ENCODE measurements at places on chromosomes 3 and 15.

DNA sequence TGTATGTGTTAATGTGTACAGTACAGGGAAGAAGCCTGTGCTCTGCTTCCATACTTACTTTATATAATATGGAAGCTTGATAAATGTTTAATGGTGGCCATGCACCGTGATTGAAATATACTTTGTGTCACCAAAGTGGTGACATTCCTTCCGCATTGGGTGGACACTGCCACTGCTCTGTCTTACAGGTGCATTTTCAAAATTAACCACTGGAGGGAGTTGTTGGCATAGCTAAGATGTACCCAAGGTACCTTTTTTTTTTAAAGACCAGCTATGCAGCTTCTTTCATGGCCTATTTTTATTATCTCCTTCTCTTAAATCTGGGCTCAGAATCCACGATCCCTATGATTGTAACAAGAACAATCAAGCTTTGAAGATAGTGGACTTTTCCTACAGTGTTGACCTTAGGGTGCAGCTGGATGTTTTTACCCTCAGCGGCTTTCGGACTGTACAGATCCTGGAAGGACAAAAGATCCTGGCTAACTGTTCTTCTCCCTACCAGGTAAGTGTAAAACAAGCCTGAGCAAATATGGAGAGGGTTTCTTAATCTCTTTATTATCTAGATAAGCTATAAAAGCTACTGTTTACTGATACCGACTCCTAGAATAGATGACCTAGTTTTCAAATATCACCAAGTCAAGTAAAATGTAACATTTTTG, 21.6 kb upstream of the PAK6 start:
- peak; percentile 78 for DNase-seq

DNA sequence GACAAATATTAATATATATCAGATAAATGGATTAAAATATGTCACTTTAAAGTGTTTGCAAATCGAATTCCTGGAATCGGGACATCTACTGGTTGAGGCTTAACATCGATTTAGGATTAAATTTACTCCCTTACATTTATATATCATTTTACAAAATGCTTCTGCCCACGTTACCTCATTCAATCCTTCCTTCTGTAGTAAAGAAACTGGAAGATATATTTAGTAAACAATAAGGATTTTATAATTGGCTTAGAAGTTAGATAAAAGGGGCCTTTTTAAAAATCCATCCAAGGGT, 1.3 kb downstream of the CLPX start:
- no peak for DNase-seq

- DNase-seq: no peak
Measured at GRCh38 chr3:146390957-146391356, 78.4 kb downstream of the PLSCR2 start.

GRCh38 chr15:90957031-90957790, 2.5 kb downstream of the RCCD1 start:
- peak; percentile 28 for DNase-seq

- no peak for DNase-seq
Measured at GRCh38 chr3:65742914-65743313, 295.8 kb downstream of the MAGI1 start.

- no peak for DNase-seq
Measured at GRCh38 chr3:100234364-100234763, 26.4 kb upstream of the TBC1D23 start.

GRCh38 chr3:107627962-107628542, 105.3 kb downstream of the BBX start:
- DNase-seq: no peak

DNA sequence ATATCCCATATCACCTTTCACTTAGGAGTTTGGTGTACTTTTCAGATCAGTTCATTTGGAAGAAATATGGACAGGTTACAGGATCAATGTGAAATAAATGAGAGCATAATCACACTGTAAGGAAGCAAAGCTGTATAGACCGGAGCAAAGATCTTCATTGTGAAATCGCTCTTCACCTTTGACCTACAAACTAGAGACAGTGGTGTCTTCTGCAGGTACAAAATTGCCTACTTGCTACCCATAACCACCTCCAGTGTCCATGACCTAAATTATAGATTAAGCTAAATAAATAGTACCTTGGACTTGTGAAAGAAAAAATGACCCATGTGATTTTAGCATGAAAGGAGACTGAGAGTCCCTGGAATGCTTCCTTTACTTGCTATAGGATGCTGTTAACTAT, 379.5 kb upstream of the SUCLG2 start:
- no peak for DNase-seq

DNA sequence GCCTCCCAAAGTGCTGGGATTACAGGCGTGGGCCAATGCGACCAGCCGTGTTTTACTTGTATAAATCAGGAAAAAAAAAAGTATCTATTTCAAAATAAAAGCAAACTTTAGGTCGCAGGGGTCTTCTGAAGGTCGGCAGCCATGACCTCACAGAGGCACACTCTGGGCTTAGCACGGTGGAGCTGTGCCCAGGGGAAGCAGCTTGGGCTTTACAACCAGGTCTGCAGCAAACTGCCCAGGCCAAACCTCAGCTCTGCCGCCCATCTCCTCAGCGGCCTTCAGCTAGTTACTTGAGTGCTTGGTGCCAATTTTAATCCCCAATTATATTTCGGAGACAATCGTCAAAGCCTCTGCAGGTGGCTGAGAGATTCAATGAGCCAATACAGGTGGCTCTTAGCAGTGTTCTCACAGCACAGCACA, 30.1 kb downstream of the ZDHHC19 start:
- DNase-seq: no peak

DNA sequence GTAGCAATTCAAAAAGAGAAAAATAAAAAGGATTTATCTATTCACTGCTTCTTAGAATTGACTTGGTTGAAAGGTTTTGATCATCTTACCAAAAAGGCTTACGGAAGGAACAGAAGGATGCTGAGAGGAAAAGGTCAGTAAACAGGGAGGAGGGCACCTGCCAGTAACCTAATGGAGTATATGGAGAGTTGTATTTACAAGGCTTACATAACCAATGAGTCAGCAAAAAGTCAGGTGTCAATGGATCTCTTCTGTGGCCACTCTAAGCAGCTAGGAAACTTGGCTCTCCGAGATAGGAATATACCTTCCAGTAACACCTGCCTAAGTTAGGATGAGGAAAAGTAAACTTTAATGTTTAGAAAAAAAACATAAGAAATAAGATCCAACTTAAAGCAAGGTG, 80.5 kb upstream of the PLXND1 start:
- no peak for DNase-seq

DNA sequence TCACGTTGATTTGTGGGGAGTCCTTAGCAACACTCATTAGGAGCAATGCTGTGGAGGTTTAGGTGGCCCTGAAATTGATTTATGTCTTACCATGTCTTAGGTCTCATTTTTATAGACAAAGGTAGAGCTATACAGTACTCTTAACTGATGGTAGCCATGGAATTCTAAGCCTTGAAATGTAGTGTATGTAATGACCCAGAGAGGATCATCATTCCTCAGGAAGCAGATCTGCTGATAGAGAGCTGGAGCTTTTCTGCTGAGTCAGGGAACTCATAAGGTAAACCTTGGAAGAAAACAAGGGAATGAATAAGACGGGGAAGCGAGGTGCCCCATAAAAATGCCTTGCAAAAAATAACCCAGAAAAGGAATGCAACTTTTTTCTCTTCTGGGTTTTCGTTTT, 34.0 kb upstream of the ZNF639 start:
- no peak for DNase-seq

DNA sequence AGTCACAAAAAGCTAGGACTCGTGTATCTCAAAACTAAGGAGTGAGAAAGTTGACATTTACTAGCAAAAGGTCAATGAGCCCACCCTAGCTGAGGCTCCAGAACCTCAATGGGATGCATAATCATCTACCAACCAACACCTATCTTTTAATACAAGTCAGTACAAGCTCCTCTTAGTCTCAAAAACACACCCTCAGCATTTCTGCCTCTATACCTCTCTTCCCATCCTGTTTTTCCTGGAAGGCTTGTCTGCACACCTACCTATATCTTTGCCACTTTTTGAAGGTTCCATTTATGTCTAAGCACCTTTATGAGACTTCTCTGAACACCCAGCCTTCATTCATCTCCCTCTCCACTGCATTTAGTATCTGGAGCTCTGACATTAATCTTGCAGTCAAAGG, 10.0 kb downstream of the WWTR1 start:
- no peak for DNase-seq

GRCh38 chr3:172513488-172513887, 9.7 kb downstream of the TNFSF10 start:
- DNase-seq: no peak

GRCh38 chr3:145133281-145133680, 1027.7 kb downstream of the PLOD2 start:
- DNase-seq: no peak

DNA sequence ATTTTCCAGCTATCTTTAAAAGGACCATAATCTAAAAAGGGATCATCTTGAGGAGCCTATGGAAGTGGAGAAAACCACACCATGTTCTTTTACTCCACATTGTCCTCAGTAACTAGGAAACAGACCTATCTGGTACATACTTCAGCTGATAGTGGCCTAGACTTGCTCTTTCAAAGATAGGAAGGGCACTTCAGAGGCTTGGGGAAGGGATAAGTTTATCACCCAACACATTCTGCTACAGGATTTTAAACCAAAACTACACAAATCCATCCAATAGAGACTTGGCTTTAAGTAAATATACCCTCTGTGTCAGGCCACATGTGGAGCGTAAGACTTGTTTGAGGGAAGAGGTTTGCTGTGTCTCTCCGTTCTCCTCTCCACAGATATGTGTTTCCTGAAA, 35.4 kb downstream of the CP start:
- DNase-seq: no peak

Data from head of caudate nucleus (tissue), 42 donors.